NCI-H1092 (cell line): ENCODE measurements at places on chromosomes 2 and 18.

- DNase-seq: no peak
Observed at GRCh38 chr18:28875059-28875458, 698.1 kb upstream of the CDH2 start.

GRCh38 chr2:202689459-202689858 lies 54.7 kb downstream of the FAM117B start:
- DNase-seq: no peak

DNA sequence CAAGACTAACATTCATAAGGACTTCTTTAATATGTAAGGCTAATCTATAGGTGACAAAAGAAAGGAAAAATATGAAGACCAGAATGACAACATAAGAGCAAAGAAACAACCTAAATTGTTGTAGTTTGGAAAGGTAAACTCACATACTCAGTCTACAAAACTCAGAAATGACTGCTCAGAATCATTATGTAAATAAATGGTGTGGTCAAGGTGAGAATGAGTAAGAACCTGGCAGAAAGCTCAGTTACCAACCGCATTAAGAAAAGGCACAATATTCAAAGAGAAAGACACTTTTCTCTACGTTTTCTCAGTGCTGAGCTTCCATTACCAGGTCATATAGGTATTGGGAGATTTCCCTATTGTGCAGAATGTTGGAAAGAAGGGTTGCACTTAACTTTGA lies 15.8 kb downstream of the ATF2 start:
- DNase-seq: no peak

GRCh38 chr2:88870267-88870839 lies 178.9 kb downstream of the RPIA start:
- no peak for DNase-seq

DNA sequence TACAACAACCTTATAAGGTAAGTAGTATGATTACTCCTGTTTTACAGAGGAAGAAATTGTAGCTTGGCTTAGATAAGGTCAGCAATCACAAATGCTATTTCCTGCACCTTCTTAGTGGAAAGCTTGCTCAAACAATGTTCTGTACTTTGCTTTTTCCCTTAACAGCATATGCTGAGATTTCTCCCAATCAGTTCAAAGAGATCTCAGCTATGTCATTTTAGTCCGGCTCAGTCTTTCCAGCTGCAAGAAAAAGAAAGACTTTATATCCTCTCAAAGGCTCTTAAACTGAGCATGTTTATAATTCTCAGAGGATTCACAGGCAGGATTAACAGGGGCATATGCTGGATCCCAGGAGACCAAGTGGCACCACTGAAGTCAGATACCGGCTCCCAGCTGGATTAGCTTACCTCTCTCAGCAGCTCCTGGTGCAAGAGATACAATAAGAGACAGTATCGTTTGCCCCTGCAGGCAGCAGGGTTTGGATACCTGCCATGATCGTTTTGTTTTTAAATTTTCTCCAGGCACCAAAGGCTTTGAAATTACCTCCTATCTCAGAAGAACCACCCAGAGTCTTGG lies 29.5 kb downstream of the KIAA2012 start:
- peak; percentile 5 for DNase-seq

DNA sequence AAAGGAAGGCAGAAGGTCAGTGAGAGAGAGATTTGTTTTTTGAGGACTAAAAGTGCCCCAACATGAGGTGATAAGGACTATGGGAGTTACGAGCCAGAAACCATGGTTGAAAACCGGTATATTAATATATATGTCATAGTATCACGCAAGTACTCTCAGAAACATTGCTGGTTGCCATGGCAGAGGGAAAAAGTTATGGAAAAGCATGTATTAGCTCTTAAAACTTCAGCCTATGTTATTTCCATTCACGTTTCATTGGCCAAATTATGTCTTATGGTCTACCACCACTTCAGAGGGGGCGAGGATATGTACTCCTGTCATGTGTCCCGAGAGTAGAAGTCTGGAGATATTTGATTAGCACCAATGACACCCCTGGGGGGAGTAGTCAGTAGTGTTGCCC lies 125.9 kb downstream of the LTBP1 start:
- DNase-seq: no peak

DNA sequence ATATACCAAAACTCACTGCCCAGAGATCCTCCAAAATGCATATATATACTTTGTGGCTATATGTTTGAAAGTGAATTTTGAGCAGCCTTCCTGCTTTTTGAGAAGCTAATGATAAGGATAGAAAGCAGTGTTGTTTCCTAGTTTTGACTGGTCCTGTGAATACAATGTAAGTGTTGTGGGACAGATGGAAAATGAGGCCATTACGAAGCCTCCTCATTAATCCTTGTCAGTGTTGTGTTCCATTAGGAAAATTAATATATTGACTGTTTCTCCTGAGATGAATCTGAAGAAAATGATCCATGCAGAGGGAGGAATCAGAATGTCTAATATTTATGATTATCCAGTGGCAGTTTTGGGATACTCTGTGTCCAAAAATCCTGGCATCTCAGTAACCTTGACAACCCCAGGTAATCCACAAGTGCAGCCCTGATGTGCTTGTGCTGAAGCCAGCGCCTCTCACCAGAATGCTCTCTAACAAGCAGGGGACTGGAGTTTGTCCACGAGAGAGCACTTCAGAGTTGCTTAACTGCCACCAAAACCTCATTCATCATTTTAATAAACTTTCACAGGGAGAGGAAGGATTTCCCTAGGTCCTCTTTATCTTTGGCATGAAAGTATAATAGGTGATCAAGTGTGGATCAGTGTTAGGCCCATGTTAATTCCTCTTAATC lies 418.6 kb downstream of the CMPK2 start:
- DNase-seq: no peak

GRCh38 chr2:43199492-43200488 lies 26.6 kb downstream of the ZFP36L2 start:
- no peak for DNase-seq

DNA sequence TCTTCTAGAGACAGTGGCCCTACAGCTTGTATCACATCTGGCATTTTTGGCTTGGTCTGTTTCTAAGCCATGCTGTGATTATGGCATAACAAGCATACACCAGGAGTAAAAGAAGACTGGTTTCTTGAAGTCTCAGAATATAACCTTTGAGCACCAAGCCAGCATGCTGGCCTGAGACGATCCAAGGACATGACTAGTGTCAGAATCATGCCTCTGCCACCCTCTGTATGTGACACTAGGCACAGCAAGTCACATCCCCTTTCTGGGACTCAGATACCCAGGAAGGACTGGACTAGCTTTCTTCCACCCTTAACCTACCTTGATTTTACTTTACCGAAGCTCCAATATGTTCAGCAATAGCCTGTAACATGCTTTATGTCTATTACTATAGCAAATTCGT lies 345.5 kb downstream of the SETBP1 start:
- DNase-seq: no peak

DNA sequence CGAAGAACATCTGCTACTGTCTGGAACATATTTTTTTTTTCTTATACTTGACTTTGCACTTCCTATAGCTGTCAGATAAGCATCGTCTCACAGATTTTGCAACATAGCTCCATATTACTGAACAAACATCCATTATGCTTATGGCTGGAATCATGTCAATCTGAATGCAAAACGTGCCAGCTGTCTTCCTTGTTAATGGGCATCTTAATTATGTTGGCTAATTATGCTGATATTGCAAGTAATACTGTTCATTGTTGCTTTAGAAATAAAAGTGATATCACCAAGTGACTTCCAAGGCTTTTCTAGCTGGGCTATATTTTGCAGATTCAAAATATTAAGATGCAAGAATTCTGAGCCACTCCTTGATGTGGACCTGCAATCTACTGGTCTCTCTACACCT lies 176.8 kb downstream of the ARL4C start:
- DNase-seq: no peak

- no peak for DNase-seq
Observed at GRCh38 chr2:178119179-178119922, 7.1 kb downstream of the RBM45 start.

GRCh38 chr18:22778996-22779395 lies 154.1 kb upstream of the RBBP8 start:
- no peak for DNase-seq

GRCh38 chr2:38948995-38949394 lies 59.3 kb downstream of the ARHGEF33 start:
- no peak for DNase-seq

DNA sequence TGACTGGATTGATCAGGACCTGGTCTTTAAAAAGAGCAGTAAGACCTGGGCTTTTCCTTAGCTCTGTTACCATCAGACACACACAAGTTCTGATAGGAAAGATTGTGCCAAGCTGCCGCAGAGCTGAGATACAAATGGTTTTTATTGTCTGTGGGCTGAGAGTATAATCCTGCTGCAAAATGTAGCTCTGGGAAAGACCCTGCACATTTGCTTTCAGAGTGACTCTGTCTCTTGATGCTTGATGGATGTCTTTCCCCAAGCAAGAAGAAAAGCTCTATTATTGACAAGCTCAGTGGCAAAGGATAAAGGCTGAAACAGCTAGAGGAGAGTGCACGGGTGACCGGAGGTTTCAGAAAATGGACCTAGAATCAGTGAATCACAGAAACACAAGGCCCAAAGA lies 95.3 kb upstream of the PARD3B start:
- DNase-seq: no peak

DNA sequence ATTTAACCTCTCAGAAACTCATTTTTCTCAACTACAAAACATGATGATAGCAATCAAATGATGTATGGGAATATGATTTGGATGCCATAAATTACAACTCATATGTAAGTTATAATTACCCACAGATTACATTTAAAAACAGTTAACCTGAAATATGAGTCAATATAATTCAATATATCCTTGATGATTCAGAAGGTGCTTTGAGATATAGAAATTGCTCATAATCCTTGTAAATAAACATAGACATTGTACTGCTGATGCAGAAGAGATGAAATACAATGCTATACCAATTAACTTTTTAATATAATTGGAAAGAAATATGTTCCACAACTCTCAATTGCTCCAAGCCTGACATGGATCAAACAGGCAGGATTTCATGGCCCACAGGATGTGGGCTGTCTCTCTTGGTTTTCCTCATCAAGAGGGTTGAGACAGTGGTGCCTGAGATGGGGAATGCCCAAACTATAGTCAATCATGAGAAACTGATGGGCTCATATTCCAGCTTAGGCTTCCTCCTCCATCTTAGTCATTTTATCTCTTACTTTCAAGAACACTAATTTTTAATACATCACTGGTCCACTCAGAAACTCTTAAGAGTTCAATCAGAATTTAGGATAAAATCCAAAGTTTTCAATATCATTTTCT lies 49.4 kb downstream of the NCKAP5 start:
- DNase-seq: no peak

DNA sequence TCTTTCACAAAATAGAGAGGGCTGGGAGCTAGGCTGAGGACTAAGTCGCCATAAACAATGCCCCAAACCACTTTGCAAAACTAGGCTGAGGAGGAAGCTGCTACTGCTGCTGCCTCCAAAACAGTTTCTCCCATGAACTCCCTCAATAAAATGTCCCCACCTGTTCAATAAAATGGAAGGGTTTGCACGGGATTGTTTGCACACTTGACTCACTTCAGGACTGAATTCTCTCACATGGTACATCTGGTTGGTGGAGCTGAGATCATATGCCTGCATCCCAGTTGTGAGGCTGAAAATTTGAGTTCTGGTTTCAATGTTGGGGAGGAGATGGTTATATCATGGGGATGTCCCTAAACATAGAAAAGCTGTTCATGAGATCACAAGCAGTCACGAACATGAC lies 26.5 kb downstream of the NCKAP5 start:
- no peak for DNase-seq

GRCh38 chr18:47280121-47280520 lies 28.7 kb upstream of the SKOR2 start:
- DNase-seq: no peak

- no peak for DNase-seq
Observed at GRCh38 chr2:65420712-65421431, 11.5 kb downstream of the SPRED2 start.

GRCh38 chr2:80852808-80853139 lies 548.2 kb upstream of the LRRTM1 start:
- no peak for DNase-seq

DNA sequence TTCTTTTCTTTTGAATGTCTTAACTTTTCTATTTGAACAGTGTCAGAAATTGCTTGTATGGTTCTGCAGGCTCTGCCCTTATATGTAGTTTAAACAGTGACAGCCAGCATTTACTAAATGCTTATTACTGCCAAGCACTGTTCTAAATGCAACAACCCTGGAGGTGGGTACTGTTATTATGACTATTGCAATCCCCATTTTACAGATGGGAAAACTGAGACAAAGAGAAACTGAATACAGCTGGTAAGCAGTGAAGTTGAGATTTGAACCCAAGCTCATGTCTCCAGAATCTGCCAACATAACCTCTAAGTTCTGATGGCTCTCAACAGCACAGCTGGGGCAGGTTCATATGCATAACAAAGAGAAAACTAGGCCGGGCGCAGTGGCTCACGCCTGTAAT lies 105.7 kb upstream of the GATA6 start:
- no peak for DNase-seq

DNA sequence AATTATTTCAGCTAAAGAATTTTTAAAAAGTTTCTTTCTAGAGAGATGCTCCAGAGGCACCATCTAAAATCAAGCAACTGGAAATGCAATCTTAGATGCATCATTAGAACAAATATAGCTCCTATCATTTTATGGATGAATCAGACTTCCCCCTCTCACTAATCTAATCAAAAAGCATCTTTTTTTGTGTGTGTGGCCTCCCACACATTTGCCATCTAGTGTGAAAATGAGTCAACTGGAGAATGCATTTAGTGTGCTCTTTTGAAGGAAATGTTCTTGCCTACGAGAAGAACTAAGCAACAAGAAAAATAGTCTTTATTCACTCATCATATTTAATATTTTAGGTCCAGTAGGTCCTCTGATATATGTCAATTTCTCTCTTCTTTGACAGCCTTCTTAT lies 39.5 kb upstream of the FIGN start:
- no peak for DNase-seq

- DNase-seq: no peak
Observed at GRCh38 chr2:42602876-42603219, 34.4 kb downstream of the MTA3 start.

GRCh38 chr2:119222213-119222612 lies 1.4 kb upstream of the STEAP3 start:
- DNase-seq: no peak
